ENCODE measurements at places on chromosomes 1 and 21.

DNA sequence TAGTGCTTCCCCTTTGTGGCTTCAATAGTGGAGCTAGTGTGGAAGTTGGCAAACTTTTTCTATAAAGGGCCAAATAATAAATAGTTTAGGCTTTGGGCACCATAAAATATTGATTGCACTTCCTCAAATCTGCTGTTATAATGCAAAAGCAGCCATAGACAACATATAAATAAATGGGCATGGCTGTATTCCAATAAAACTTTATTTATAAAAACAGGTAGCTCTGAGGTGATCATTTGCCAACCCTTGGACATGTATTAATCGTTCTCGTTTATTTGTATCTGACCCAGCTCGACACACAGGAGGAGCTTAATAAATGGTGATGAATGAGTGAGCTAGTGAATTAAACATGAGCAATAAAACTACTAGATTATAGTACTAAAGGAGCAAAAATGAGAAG lies 13.3 kb downstream of the KAZN start:
- no peak for DNase-seq

GRCh38 chr21:42175110-42175710 lies 43.7 kb upstream of the ABCG1 start:
- DNase-seq = no peak

- no peak for DNase-seq
Observed at GRCh38 chr21:45335151-45335760, 47.6 kb upstream of the POFUT2 start.

DNA sequence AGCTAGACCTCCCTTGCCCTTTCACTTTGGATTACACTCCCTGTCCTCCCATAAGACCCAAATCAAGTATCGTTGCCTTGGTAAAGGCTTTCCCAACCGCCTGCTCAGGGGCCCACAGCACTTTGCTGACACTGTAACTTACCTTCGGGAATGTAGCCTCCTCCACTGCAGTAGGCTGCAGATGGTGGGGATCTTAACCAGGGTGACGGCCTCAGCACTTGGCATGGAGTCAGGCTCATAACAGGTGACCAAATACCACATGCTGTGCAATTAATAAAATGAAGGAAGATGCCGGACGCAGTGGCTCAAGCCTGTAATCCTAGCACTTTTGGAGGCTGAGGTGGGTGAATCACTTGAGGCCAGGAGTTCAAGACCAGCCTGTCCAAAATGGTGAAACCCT lies 88.7 kb upstream of the IRF2BP2 start:
- DNase-seq = no peak

GRCh38 chr1:38133304-38133703 lies 86.7 kb upstream of the POU3F1 start:
- no peak for DNase-seq

- DNase-seq = no peak
Observed at GRCh38 chr1:79914896-79915295, 908.4 kb upstream of the ADGRL4 start.

DNA sequence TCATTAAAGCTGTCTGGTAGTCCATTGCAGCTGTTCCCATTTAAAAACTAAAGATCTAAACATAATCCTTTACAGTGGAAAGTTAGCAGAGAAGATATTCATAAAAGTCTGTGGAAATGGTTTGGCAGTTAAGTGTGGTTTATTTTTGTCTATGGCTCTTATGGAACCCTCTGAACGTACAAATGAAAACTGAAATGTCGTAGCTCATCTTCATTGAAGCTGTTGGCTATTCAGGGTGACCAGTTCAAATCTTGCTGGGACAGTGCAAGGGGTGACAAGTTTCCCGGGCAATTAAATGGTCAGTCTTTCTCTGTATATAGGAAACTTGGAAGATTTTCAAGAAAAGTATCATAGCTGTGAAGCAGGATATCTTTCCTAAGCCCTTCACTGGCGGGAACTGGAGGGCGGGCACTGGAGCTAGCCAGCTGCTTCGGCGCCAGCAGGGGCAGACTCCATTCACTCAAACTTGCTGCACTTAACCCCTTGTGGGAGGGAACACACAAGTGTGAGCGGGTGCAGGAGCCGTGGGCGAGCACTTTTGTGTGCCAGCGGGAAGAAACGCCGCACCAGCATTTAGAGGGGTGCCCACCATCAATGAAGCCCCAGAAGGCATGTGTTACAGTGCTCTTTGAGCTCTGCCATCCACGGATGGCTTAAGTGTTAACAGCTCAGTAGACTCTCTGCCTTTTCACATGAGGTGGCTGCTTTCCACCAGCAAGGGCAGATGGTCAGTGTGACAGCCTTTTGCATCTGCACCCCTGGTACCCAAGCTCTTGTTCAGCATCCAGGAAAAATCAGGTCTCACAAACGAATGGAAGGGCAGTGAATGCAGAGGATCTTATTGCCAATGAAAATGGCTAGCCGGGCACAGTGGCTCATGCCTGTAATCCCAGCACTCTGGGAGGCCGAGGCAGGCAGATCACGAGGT lies 232.1 kb upstream of the KAZN start:
- DNase-seq = no peak

GRCh38 chr1:78334952-78335351 lies 155.8 kb upstream of the PTGFR start:
- DNase-seq = no peak

GRCh38 chr1:48756683-48757316 lies 19.9 kb downstream of the BEND5 start:
- DNase-seq = no peak

DNA sequence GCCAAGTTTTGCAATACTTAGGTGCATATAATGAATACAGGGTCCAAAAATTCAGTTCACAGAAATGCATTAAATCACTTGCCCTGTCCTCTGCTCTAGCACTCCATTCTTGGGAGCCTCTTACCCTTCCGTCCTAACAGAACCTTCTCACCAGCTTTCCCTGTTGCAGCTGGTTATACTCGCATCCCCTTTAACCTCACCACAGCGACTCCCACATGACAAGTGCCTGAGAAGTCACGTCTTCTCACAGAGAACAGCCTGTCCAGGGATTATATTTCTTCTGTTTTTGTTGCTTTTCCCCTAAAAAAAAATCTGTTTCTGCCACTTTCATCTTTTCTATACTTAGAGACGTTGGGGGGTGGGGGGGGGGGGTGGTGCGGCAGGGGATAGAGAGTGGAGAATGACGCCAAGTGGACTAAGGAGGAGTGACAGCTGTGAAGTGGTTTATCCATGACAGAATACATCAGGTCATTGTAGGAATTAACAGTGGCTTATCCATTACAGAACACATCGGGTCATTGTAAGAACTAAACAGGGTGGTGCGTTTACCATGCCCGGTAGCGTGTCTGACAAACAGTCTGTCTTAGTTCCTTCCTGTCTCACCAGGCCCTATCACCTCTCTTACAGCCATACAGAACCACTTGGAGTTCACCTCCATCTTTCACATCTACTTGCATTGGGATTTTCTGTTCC lies 117.6 kb downstream of the UBE2U start:
- no peak for DNase-seq

DNA sequence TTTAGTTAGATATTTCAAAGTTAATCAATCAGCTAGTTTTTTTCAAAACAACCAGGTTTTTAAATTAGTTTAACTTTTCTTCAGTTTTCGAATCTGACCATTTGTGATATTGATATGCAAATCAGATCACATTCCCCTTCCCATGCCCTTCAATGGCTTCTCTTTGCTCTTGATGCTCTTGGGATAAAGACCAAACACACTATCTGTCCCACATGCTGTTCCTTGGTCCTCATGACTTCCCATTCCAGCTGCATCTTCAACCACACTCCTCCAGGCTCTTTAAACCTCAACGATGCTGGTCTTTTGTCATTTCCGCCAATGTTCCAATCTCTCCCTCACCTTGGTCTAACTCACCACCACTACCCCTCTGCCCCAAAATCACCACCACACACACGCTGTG lies 285.8 kb downstream of the LMX1A start:
- DNase-seq = no peak

- no peak for DNase-seq
Observed at GRCh38 chr1:239155466-239156091, 230.8 kb upstream of the CHRM3 start.

GRCh38 chr1:83761167-83762038 lies 237.5 kb downstream of the TTLL7 start:
- DNase-seq = peak; percentile 74

- DNase-seq = no peak
Observed at GRCh38 chr1:1179346-1179982, 5.8 kb downstream of the TTLL10 start.

- DNase-seq = no peak
Observed at GRCh38 chr1:92118826-92119225, 38.7 kb downstream of the BTBD8 start.

GRCh38 chr1:27646676-27647075 lies 11.7 kb upstream of the FGR start:
- no peak for DNase-seq

- peak; percentile 39 for DNase-seq
Observed at GRCh38 chr1:43147625-43148327, 24.3 kb downstream of the EBNA1BP2 start.

GRCh38 chr21:29149808-29150425 lies 19.5 kb downstream of the MAP3K7CL start:
- no peak for DNase-seq

- no peak for DNase-seq
Observed at GRCh38 chr1:228778026-228778425, 42.7 kb downstream of the RHOU start.

- DNase-seq = no peak
Observed at GRCh38 chr1:15850471-15851001, 3.0 kb downstream of the SPEN start.

DNA sequence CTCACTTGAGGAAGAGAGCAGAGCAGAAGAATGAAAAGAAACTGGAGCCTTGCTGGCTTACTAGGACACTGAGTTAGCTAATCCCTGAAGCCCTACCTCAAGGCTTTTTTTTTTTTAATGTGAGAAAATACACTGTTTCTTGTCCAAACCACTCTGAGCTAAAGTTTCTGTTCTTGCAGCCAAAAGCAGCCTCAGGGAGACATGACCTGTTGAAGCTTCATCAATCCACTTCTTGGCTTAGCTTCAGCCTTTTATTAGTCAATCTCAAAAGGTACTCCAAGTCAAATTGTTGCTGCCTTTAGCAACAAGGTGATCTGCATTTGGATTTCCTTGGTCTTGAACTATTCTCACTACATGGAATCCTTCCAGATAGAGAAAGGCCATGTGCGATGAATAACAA lies 33.7 kb downstream of the CCDC185 start:
- no peak for DNase-seq

DNA sequence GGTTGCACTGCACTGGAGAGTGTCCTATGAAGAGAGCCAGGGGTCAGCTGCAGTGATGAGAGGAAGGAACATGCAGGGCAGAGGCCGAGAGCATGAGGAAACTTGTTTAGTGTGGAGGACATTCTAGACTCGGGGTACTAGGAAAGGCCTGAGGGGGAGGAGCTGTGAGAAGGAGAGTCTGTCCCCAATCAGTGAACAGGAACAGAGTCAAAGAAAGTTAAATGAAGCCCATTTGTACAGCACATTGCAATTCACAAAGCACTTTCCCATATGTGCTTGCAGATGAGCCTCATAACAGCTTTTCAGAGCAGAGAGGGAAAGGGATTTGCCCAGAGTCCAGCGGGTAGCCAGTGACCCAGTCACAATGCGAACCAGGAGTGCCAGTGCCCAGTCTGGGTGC lies 83.4 kb downstream of the NAV1 start:
- DNase-seq = no peak

- DNase-seq = no peak
Observed at GRCh38 chr1:47410068-47410455, 6.0 kb upstream of the FOXE3 start.

DNA sequence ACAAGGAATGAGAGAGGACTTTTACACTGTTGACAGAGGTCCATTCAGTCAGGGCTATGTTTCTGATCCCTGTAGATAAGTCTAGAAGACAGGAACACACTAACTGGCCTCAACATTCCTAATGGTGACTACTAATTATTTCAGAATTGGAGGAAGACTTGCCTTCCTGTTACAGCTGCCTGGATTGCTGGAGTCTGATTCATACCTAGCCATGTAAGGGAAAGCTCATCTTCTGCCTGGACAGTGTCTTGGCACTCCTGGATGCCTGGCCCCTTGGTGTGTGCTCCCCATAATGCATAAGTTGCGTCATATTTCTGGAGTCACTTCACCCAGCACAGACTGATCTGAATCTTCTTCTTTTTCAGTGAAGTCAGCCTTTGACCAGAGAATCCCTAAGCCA lies 326.0 kb upstream of the RUNX1 start:
- no peak for DNase-seq

DNA sequence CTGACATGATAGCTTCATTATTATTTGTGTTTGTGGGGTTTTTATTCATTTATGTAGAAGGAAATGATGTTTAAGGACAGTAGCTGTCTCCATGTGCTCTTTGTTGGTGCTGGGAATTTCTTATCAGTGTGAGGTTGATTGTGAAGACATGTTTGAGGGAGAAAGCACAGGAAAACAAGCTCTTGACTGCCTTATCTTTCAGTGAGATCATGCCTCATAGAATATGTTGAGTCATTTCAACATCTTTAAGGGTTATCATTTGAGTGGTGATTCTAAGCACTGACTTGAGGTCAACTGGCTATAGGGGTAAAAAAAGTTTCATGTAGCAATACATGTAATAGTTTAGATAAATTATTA lies 405.1 kb upstream of the ADAMTS5 start:
- DNase-seq = no peak

GRCh38 chr1:155277902-155278688 lies 832 bp downstream of the HCN3 start:
- peak; percentile 74 for DNase-seq

GRCh38 chr1:6651909-6652308 lies 27.2 kb downstream of the THAP3 start:
- DNase-seq = no peak

- DNase-seq = peak; percentile 86
Observed at GRCh38 chr1:40612345-40612831, 53.1 kb downstream of the RIMS3 start.

GRCh38 chr1:6094801-6095505 lies 49.3 kb downstream of the KCNAB2 start:
- DNase-seq = no peak

GRCh38 chr1:43300378-43301094 lies at the start of gene TIE1:
TSS of gene TIE1 (plus strand) at chr1:43300982. CDS start at chr1:43301072, 90 bp downstream.
- DNase-seq = no peak

GRCh38 chr1:212158912-212159796 lies 123.6 kb downstream of the DTL start:
- peak; percentile 56 for DNase-seq

GRCh38 chr1:218705391-218705790 lies 360.3 kb downstream of the TGFB2 start:
- no peak for DNase-seq

- no peak for DNase-seq
Observed at GRCh38 chr1:11691302-11691914, at the start of gene DRAXIN. TSS of gene DRAXIN (plus strand) at chr1:11691710. CDS start at chr1:11706259, 14,549 bp downstream.

- DNase-seq = no peak
Observed at GRCh38 chr1:184020855-184021254, 16.7 kb downstream of the COLGALT2 start.

- DNase-seq = no peak
Observed at GRCh38 chr1:32286763-32287162, 5.1 kb upstream of the HDAC1 start.

Measured in GM10248 (cell line).